ENCODE measurements at places on chromosomes 5 and 9. TPM values are rescaled to one million over a fixed set of nuclear protein-coding genes. Genes with fewer than 3 reads are reported as not detected.

DNA sequence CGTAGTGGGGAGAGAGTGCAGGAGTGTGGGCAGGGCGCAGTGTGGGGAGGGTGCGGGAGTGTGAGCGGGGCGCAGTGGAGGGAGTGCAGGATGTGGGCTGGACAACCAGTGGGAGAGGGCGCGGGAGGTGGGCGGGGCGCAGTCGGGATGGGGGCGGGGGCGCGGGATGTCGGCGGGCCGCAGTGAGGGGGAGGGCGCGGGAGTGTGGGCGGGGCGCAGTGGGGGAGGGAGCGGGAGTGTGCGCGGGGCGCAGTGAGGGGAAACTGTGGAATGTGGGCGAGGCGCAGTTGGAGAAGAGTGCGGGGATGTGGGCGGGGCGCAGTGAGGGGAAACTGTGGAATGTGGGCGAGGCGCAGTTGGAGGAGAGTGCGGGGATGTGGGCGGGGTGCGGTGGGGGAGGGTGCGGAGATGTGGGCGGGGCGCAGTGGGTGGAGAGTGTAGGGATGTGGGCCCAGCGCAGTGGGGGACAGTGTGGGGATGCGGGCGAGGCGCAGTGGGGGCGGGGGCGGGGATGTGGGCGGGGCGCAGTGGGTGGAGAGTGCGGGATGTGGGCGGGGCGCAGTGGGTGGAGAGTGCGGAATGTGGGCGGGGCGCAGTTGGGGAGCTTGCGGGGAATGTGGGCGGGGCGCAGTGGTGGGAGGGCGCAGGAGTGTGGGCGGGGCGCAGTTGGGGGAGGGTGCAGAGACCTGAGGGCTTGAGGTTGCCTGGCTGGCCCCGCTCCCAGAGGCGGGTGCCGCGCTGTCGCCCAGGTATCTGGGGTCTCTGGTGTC lies at the start of gene NXNL2:
Gene NXNL2 (plus strand): TSS at position 723 of the 770 bp plus-strand sequence. CDS start 257 bp downstream, outside the sequence.
- DNase-seq: no peak

GRCh38 chr9:112218908-112219307 lies 43.8 kb upstream of the SUSD1 start:
- DNase-seq: no peak

GRCh38 chr9:130998597-130999244 lies 10.3 kb upstream of the LAMC3 start:
- DNase-seq: no peak

DNA sequence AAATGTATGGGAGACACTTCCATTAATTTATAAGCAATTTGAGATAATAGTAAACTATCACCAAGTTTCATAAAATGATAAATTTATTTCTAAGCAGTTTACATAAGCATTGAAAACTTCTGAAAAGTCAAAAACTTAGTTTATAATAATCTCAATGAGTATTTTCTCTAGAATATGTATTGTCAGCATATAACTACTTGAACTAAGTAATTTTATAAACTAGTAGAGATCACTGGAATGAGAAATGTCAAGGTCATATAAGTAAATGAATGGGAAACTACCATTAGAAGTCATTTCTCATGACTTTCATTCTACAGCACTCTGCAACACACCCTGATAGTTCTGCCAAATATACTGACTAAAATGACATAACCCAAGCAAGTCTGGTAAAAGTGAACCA lies 3.4 kb downstream of the TBCA start:
- DNase-seq: no peak

- DNase-seq: no peak
Observed at GRCh38 chr9:8428389-8428788, 628.8 kb upstream of the DMAC1 start.

The LHX3 gene
- not detected for total RNA-seq

The BASP1 gene
- 106 TPM for total RNA-seq
